ENCODE measurements at places on chromosomes 6 and 20. TPM values are rescaled to one million over a fixed set of nuclear protein-coding genes. Genes with fewer than 3 reads are reported as not detected.

DNA sequence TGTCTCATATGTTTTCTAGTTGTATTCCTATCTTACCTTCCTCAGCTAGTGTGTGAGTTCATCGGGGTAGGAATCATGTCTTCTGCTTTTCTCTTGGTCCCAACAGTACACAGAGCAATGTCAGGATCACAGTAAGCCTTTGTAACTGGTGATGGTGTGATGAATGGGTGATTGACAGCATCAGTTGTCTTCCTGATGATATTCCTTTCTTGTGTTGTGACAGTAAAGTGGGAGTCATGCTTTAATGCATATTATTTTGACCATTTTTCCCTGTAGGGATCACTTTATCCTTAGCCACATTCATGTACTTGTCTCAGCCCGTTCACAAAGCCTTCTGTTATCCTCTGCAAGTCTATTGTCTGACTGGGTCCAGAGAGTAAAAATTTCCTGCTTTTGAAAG is 501.7 kb downstream of the UTRN start:
- DNase-seq, result no peak

- DNase-seq, result no peak
Measured at GRCh38 chr20:10504994-10505730, 70.1 kb downstream of the SLX4IP start.

Gene SMLR1
- total RNA-seq, result not detected

Gene SERINC3
- total RNA-seq, result 93.3 TPM

- DNase-seq, result no peak
Measured at GRCh38 chr6:125245109-125245508, 56.7 kb downstream of the HDDC2 start.

DNA sequence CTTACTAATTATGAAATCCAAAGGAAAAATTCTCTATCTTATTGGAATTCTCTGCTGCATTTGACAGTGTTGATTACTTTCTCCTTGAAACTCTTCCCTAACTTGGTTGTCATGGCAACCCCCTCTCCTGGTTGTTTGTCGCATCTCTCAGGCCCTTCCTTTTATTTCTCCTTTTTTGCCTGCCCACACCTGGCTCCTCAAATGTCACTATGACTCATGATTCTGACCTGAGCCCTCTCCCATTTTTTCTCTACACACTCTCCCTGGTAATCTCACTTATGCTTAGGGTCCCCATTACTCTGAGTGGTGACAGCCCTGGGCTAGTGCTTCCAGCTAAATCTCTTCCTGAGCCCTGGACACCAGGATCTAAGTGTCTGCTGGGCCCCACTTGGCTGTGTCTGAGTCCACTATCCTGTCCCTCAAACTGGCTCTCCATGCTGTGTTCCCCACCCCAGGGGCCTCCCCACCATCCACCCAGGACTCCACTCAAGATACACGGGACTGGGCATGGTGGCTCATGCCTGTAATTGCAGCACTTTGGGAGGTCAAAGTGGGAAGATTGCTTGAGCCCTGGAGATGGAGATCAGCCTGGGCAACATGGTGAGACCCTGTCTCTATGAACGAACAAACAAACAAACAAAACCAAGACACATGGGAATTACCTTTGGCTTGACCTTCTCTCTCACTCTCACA is 16.5 kb upstream of the NNAT start:
- no peak for DNase-seq

GRCh38 chr20:56566621-56567020 is 33.6 kb downstream of the FAM209B start:
- DNase-seq, result no peak

DNA sequence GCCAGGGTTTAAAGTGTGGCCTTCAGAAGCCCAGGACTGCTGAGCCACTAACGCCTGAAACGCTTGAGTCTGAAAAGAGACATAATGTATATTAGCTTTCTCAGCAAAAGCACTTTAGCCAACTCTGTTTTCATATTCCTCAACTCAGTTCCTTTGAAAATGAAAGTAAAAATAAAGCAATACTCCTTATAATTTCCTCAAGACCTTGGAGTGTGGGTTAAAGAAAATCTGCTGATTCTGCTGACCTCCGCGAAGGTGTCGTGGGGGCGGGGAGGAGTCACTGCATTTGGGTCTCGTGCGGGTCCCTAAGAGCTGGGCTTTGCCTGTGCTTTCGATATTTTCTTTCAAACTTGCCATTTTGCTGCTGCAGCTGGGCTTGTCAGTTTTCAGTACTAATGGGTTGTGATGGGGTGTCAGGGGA is 142.2 kb upstream of the ARID1B start:
- no peak for DNase-seq

GRCh38 chr6:32589596-32590449 is at the start of gene HLA-DRB1:
TSS of gene HLA-DRB1 (minus strand) at chr6:32589848. CDS start at chr6:32589742, 106 bp downstream.
- no peak for DNase-seq

Gene SIRPB1
- 0.47 TPM for total RNA-seq

DNA sequence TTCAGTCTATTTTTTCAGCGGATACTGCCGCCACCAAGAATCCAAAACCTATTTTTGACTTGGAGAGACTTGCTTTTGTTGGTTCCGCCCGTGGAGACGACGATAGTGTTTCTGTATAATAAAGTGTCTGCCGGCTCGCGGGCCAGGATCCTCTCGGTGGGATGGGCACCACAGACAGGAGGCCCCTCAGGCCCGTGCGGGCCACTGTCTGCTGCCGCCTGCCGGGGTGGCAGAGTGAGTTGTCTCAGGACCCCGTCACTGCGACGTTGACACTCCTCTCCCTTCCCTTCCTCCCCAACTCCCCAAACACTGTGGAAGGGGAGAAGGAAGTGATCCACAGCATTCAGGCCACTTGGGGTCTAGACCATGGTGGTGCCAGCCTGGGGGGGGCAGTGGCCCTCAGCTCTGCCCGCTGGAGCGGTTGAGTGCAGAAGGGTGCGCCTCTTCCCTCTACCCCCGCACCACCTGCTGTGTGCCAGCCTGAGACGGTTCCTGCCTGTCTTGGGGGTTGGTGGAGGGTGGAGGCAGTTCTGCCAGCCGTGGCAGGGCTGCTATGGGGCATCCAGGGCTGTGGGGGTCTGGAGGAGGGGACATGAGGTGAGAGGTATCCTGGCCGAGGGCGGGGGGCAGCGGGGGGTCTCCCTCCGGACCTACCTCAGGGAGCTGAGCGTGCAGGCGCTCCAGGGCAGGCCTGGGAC is 17.5 kb downstream of the RBM38 start:
- no peak for DNase-seq

Gene F13A1
- 8.4 TPM for total RNA-seq

Gene RIPOR2
- 17.8 TPM for total RNA-seq

Gene BMP5
- total RNA-seq, result 4.4 TPM

- DNase-seq, result no peak
Measured at GRCh38 chr20:11502061-11502460, 415.6 kb upstream of the BTBD3 start.

Gene FKBP1A
- total RNA-seq, result 79.4 TPM

Gene OLIG3
- total RNA-seq, result not detected

DNA sequence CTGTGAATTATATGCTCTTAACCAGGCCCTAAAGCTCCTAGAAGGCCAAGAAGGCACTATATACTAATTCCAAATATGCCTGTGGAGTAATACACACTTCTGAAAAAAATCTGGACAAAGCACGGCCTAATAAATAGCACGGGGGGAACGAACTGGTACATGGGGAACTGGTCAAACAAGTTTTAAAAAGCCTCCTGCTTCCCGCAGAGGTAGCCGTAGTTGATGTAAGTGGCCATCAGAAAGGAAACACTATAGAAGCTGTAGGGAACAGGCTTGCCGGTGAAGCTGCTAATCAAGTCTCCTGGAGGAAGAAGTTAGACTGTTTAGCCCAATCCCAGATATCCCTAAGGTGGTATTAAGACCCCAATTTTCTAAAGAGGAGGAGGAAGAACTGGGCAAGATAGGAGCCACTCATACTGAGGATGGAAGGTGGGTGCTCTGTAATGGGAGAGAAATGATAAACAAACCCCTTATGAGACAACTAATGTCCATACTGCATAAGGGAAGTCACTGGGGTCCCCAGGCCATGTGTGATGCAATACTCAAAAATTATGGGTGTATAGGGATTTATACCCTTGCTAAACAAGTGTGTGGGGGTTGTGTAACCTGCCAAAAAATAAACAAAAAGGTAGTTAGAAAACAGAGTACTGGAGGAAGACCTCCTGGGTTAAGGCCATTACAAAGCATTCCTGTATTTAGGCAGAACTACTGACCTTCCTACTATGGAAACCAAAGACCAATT is 27.1 kb upstream of the ZNF318 start:
- no peak for DNase-seq

DNA sequence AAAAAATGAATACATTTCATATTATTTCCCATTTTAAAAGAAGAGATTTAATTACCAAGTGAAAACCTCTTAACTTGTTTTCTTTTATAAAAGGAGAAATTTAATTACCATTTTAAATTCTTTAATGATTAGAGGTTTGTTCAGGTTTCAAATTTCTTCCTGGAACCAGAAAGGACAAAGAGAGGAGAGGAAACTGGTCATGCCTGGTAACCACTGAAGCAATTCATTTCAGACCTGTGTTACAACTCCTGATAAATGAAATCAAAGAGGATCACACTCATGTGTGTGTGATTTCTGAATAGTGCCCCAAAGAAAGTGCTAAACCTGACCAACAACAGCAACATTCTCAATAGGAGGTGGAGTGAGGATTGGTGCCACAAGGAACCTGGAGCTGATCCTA is 12.6 kb upstream of the SLPI start:
- no peak for DNase-seq

GRCh38 chr6:5279891-5280338 is 18.6 kb downstream of the FARS2 start:
- DNase-seq, result no peak

Gene GPSM3
- total RNA-seq, result 0.78 TPM

Gene OVOL2
- 0.62 TPM for total RNA-seq

Gene SIRPG
- not detected for total RNA-seq

DNA sequence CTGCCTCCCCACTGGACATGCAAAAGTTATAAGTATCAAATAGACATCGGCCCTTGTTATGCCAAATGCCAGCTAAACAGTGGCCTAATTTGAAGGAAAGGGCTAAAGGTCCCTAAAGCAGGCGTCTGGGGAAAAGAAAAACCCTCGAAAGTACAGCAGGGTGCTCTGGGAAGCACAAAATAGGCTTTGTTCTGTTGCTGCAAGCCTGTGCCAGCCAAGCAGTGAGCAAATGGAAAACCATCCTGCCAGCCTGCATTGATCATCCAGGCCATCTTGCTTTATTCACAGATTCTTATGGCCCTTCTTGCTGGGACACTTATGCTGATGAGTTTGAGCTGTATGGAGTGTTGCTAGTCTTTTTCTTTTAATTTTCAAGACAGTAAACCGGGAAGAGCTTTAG is 62.2 kb upstream of the PLEKHG1 start:
- DNase-seq, result peak; percentile 10
